ENCODE measurements at places on chromosomes 2 and 18. TPM values are rescaled to one million over a fixed set of nuclear protein-coding genes. Genes with fewer than 3 reads are reported as not detected.

DNA sequence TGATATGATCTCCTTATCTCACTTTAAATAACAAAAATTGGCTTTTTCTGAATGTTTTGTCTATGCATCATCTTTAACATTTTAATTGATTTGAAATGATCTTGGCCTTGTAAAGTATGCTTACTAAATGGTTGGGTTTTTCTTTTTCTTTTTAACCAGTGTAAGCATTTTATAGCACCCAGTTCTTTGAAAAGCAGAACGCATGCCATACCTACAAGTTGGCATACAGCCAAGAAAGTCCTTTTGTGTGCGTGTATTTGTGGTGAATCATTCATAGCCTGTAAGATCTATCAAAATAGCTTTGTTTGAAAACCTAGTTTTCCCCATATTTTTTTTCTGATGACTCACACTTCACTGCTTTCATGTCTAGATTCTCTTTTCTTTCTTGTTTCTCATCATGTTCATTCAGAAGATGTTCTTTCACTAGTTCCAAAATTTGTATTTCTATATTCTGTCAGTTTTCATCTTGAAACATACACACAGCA is 4.1 kb upstream of the VRK2 start:
- no peak for DNase-seq

SLC35F6 gene
- total RNA-seq = 38.8 TPM

- DNase-seq = peak; percentile 79
Measured at GRCh38 chr18:74446631-74447403, 10.3 kb downstream of the DIPK1C start.

DNA sequence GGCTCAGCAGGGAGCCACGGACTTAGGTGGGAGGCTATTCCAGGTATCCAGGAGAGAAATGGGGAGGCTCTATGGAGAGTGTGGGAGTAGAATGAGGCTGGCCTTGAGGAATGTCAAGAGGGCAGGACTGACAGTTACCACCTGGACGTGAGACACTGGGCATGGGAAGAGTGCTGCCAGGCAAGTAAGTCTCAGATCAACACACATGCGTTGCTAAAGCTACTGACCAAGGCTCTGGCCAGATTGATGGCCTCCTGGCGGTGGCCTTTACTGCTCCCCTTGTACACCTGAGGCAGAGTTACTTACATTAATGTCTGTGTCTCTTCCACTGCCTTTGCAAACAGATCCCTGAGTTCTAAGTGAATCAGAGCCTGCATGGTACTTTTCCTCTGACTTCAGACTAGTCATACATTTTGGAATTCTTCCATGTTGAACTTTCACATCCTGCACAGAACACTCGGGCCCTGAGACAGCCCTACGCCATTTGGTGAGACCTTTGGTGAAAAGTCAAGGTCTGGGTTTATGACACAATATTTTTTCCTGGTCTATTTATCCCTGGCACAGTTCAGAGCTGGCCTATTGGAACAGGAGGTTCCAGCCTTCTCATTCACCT is 398.8 kb upstream of the TRIB2 start:
- no peak for DNase-seq

DNA sequence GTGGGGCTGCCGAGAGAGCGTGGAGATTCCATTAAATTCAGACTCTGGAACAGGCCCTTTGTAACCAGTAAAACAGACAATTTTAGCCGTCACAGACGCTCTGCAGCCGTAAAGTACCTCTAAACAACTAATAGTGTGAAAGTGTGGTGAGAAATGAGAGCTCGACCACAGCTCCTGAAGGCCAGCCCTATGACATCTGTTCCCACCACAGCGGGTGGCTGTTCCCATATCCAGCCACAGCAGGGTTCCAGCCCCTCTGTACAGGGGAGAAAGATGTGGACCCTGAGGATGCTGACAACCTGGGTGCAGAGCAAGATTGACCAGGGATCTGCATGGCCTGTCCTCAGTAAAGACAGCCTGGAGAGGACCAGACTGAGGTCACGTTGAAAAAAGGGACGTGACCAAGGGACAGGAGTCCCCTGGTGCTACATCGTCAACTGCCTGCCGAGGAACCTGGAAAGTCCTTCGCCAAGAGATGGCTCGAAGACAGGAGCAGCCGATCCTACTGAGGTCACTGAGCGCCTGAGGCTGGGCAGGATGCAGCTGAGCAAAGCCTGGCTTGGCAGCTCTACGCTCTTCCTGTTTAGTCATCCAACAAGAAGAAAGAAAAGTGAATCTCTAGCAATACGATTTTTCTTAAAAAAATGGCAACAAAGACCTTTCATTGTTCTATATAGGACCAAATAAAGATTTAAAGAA is 831.7 kb downstream of the RNF144A start:
- DNase-seq = no peak

POLE4 gene
- 42.6 TPM for total RNA-seq

DNA sequence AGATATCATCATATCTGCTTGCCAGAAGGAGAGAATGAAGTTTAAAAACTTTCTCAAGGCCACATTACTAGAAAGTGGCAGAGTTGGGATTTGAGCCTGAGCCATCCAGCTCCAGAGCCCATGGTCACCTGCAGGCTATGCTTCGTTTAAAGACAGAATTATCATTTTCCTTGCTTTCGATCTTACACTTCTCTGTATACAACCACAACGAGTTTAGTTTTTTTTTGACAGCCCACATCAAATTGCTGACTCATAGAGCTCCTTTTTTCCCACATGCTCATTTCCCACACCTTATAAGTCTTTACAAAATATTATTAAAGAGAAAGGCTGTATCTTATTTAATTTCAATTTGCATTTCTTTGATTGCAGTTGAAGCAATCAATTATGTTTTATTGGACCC is 6.5 kb downstream of the PLEK start:
- DNase-seq = no peak

DNA sequence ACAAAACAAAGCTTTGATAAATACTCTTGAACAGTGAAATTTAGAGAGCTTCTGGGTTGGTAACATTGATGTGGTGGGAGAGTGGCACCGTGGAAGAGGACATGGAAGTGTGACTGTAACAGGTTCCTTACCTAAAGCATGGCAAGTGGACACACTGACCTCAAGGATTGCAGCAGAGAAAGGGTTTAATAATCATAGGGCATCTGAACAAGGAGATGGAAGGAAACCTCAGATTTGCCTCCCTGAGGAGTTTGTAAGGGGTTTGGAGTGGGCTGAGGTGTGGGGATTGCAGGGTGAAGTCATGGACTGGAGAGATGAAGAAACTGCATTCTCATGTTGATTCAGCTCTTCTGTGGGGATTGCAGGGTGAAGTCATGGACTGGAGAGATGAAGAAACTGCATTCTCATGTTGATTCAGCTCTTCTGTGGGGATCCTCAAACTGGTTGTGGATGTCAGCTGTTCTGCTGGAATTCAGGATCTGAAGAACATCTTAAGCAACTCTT is 83.8 kb upstream of the TLK1 start:
- no peak for DNase-seq

POTEF gene
- not detected for total RNA-seq

GKN1 gene
- not detected for total RNA-seq

GRCh38 chr2:57892920-57893319 is 153.7 kb upstream of the VRK2 start:
- no peak for DNase-seq

TXNDC2 gene
- 0.29 TPM for total RNA-seq

AFF3 gene
- total RNA-seq = 15.5 TPM

DNA sequence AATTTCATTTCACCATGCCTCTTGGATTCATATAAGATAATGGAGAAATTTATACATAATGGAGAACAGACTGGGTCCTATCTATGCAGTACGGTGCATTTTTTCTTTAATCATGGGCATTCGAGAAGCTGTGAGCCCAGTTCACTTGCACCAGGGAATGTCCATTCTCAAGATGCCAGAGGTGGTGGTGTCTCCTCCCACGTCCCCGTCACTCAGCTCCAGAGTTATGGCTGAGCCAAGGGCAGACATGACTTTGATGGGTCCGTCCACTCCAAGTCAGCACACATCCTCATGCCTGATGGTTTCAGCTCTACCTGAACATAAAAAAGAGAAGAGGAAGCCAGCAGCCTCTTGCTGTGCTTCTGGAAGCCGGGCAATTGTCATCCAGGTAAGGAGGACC is 42.1 kb upstream of the CREG2 start:
- no peak for DNase-seq

GRCh38 chr2:56613254-56613653 is 429.5 kb downstream of the CCDC85A start:
- DNase-seq = no peak

PAX3 gene
- total RNA-seq = 0.48 TPM

GRCh38 chr2:10257036-10257435 is 45.7 kb upstream of the HPCAL1 start:
- DNase-seq = peak; percentile 45

ABCG5 gene
- total RNA-seq = not detected

GRCh38 chr2:176063958-176064357 is 19.8 kb downstream of the EVX2 start:
- no peak for DNase-seq

DNA sequence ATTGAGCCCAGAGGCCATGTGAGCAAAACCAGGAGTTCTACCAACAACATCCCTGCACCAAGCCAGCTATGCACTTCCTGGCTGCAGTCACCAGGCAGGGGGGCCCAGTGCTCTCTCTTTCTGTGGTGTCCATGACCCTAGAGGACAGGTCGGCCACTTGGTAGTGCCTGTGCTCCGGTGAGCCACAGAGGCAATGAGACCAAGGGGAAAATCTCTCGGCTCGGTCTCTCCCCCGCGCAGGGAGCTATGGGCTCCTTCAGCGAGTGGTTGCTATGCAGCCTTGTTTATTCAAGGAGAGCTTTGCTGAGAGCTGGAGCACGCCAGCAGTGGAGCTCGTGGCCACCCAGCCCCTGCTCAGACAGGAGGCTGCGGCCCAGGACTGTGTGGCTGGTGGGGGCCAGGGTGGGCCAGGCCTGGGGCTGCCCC is at the start of gene TOGARAM2:
TOGARAM2 (plus strand) TSS at position 283 of the 426 bp plus-strand sequence. CDS start 13,537 bp downstream, outside the sequence.
- DNase-seq = no peak

GRCh38 chr2:37718515-37719161 is 47.2 kb upstream of the CDC42EP3 start:
- DNase-seq = no peak

DNA sequence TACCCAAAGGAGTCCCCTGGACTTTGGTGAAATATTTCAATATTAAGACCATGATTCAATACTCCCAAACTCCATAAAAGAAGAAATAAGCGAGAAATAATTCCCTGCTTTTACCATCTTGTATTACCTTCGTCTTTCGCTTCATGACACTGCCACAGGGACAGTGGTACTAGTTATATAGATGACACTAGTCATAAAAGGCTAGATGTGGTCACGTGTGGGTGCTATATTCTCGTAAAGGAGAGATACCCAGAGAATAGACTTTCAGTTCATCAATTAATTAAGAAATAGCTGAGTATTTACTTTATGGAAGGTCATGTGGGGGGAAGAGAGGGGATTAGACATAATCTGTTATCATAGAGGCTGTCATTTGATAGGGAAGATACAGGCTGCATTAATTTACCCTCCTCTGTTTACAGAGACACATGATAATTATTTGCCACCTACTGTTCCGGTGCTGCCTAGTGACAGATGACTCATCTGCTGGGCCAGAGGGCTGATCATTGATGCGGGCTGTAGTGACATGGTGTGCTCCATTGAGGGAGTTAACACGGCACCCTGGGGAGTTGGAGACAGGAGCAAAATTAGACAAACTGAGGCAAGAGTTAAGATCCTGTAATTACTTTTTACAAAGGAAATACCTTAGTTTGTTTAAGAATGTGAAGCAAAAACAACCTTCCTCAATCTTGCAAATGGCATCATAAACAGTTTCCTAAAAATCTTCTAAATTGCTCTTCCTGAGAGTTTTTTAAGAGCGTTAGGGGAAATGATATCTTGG is 78.2 kb upstream of the ITGB6 start:
- no peak for DNase-seq

DNA sequence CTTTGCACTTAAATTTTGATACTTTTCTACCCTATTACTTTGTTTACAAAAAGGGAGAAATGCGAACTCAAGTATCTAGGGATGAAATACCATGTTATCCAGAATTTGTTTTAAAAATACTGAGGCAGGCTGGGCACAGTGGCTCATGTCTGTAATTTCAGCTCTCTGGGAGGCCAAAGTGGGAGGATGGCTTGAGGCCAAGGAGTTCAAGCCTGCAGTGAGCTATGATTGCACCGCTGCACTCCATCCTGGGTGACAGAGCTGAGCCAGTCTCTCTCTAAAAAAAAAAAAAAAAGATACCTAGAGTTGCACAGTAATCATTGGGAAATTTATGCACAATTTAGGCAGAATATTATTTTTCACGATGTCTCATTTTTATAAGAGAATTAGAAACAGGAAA is 12.4 kb upstream of the VAPA start:
- DNase-seq = no peak

DNA sequence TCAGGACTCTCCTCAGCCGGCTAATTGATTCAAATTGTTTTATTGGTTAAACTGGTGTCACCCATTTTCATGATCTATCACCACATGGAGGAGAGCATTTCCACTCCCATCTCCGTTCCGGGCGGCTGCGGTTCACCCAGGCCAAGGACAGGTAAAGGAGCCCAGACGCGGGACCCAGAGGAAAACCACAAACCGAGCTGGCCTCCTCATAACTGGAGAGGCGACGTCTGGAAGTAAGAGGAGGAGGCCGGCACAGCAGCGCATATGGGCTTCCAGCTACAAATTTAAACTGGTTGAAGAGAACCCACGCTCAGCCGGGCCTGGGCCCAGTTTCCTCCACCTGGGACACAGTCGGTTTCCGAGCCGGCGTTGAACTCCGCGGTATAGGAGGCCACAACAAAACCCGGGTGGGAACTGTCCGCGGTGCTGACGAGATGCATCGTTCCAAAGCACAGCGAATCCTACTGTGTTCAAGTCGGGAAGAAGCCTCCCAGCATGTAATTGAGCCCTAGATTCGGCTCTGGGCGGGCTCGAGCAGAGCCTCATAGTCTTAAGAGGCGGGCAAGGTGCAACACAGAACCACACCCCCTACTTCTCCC is 3.0 kb upstream of the SKOR2 start:
- no peak for DNase-seq

DNA sequence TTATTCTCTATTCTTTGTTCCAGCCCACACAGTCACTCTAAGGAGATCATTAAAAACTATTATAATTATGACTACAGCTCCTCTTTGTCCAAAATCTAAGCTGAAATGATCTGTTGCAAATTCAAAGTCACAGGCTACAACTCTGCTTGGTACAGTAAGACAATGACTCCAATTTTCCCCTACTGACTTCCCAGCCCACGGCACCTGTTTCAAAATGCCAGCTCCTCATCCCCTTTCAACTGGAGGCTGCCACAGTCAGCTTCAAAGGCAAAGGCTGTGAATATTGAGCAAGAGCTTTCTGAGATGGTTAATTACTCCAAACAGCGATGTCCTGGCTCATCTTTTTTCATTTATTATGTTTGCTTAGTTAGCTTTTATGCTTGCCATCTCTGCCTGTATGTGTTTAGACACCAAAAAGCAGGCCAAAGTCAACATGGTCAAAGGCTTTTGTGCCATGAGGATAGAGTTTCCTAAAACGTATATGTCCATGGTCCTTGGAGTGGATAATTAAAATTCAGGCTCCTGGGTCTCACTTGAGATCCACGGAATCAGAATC is 141.1 kb downstream of the DOCK10 start:
- DNase-seq = no peak

Measured in posterior vena cava (tissue), 2 donors.